Activated T-helper 17 cell treated with anti-CD3 and anti-CD28 coated beads, Interleukin-2, amount 50 U/mL, for 72 hours (primary cell): ENCODE measurements at places on chromosomes 13 and 19.

GRCh38 chr19:49374665-49375434 is 11.2 kb downstream of the DKKL1 start:
- ATAC-seq, result no peak

DNA sequence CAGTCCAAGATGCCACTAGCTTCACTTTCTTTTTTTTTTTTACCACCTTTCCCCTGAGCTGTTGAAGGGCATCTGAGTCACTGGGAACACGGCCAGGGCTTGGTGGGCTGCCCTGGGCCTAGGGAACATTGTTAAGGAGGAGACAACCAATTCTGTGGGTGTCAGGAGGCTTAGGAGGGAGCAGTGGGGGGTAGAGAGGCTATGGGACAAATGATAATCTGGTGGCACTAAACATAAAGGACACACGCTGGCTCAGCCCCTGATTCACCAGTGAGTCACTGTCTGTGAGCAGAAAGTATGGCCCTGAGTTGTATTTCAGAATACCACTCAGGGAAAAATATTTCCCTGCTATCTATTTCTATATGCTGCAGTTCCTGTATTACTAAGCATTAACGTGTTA is 207.8 kb downstream of the DCLK1 start:
- no peak for ATAC-seq

DNA sequence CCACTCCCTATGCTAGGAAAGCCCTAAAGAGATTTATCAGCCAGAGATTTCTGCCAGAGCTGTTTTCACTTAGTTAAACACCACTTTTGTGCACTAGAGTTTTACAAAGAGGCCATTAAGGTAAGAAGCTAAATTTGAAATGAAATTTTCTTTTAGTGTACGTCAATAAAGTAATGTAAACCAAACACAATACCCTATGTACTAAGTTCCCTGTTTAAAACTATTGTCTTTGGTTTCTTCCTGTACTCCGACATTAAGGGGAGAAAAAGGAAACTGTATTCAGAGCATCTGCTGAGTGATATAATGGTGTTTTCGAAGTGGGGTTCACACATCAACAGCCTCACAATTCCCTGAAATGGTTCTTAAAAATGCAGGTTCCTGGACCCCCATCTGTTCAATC is 40.7 kb upstream of the STARD13 start:
- ATAC-seq, result no peak

- peak; percentile 76 for ATAC-seq
Observed at GRCh38 chr19:47094557-47095475, 18.8 kb downstream of the ZC3H4 start.

- ATAC-seq, result no peak
Observed at GRCh38 chr13:39820606-39821005, 165.1 kb downstream of the COG6 start.

- ATAC-seq, result peak; percentile 31
Observed at GRCh38 chr19:14006766-14007562, 844 bp upstream of the RFX1 start.

DNA sequence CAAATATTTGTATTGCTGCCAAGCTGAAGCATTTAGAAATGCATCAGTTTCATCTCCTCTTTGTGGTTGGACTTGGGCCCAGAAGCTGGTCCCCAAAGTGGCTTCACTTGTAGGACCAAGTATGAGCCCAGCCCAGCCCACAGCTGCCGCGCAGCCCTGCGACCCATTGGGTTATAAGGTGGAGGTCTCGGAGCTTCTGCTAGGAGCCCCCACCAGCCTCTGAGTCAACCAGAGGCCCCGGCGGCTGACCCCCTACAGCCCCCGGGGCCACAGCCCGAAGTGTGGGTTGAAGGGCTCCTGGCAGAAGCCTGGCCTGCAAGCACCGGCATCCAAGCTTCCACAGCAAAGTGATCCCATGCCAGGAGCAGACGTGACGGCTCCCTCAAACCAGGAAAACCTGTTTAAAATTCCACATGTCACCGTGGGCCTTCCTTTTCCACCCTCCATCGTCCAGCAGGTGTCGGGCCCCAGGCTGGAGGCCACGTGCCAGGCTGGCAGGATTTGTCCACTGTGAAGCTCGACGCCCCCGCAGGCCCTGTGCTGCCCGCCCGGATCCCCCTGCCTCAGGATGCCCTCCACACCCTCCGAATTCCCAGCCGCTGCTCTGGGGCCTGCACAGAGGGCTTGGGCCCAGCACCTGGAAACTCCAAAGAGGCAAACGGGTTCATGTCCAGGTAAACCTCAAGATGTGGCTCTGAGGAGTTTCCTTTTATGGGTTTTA is 54.7 kb downstream of the C13orf46 start:
- ATAC-seq, result no peak

- ATAC-seq, result peak; percentile 35
Observed at GRCh38 chr13:45325806-45326205, 15.2 kb downstream of the TPT1 start.

- ATAC-seq, result no peak
Observed at GRCh38 chr13:67421475-67421874, 191.3 kb upstream of the PCDH9 start.

- no peak for ATAC-seq
Observed at GRCh38 chr13:99374994-99375737, 68.0 kb upstream of the GPR183 start.

DNA sequence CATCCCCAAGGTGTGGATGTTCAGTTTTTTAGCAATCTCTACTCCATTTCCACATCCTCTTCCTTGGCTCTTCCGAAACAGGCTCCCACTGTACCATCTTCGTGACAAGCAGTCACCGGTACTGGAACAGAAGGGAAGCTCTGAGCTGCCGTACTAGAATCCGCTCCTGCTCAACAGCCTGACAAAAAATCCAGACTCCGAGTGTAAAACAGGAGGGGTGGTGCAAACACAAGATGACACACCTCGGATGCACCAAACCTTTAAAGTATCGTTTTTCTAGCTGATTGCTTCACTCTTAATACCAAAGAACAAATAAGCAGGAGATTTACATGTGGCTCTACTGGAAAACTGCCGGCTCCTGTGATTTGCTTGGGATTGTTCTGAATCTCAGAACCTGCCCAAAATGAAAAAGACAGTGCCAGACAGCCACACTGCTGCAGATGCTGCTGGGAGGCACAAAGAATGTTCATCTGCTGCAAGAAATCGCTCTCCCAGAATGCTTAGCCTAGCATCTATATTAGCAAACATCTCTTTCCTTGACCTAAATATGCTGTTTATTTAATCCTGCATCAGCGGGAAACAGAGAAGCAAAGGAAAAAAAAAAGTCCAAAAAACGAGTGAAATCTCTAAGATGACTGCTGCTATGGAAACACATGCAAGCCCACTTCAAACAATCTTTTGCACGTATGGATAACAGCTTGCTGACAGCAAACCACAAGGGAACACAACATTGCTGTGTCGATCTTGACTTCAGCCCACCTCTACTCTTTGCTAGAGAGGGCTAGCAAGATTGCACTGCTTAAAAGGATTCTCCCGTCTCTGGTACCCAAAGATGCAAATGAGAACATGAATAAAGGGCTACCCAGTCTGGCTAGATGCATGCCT is 38.0 kb upstream of the DOCK9 start:
- no peak for ATAC-seq

DNA sequence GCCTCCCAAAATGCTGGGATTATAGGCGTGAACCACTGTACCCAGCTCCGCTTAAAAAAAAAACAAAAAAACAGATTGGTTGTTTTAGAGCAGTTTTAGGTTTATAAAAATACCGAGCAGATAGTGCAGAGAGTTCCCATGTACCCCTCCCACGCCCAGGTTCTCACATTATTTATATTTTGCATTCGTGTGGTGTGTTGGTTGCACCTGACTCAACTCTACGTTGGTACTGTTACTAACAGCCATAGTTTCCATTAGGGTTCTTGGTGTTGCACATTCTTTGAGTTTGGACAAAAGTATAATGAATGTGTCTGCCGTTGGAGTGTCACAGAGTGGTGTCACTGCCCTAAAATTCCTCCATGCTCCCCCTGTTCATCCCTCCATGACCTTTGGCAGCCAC is 29.1 kb downstream of the MYO9B start:
- ATAC-seq, result peak; percentile 67

- peak; percentile 84 for ATAC-seq
Observed at GRCh38 chr19:6556480-6557195, 25.8 kb downstream of the TNFSF9 start.

- no peak for ATAC-seq
Observed at GRCh38 chr13:19882231-19882630, 18.8 kb upstream of the ZMYM5 start.
